PC-3 (cell line): ENCODE measurements at places on chromosomes 5 and 9. TPM values are rescaled to one million over a fixed set of nuclear protein-coding genes. Genes with fewer than 3 reads are reported as not detected.

GRCh38 chr5:27241564-27242257 is 203.3 kb upstream of the CDH9 start:
- peaks cover 17% of the 10 kb centered on the region for H3K4me1 ChIP-seq
- H3K27ac ChIP-seq: peak overlapping the region; percentile 67
- no peaks in the 10 kb centered on the region for H3K27me3 ChIP-seq
- 0 out of 2 replicates have a peak overlapping the region, but pooled peaks have one; percentile 11 for H3K4me3 ChIP-seq
- H3K36me3 ChIP-seq: no peaks in the 10 kb centered on the region
- peak; percentile 92 for DNase-seq

DNA sequence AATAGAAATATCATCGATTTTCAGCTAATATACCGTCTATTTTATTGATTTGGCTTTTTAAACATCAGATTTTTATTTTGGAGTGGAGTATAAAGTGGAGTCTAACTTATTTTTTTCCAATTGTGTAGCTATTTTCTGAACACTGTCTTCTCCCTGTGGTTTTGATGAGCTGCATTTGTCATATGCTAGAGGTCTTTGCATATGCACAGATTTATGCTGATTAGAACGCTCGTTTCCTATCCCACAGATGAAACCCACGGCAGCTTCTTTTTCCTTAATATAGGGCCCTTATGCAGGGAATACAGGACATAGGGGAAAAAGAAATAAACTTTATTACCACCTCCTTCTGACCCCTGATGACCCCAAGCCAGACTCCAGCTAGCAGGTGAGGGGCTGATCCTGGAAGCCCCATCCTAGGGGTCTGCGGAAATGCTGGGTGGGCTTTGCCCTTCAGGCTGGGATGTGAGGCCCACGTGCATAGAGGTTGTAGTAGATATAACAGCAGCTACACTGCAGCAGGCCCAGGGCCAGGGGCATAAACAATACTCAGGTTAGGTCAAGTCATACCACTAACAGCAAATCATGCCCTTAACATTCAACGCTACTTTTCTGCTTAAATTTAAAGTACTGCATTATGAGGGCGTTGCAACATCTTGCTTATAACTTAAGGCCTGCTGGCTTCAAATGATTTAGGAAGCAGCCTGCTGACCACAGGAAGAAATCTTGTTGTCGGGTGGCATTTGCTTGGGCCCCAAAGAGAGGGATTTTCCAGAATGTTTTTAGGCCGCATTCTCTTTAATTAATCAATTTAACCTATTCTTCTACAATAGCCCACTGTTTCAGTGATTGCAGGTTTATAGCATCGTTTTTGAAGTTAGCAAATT is 28.5 kb downstream of the MVB12B start:
- peaks cover 17% of the 10 kb centered on the region; the same call in 1 of the 2 replicates for H3K36me3 ChIP-seq
- H3K4me3 ChIP-seq: no peak overlapping the region
- H3K27ac ChIP-seq: no peak overlapping the region
- H3K4me1 ChIP-seq: peaks cover 11% of the 10 kb centered on the region

DNA sequence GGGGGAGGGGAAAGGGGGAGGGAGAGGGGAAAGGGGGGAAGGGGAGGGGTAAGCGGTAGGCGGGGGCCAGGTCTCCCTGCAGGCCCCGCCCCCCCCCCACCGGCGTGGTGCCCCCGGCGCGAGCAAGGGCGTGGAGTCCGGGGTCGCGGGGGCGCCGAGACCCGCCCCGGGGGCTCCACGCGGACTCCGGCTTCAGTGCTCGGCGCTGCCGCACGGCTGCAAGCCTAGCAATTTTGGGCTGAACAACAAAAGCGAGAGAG is 10.8 kb downstream of the C9orf50 start:
- H3K4me3 ChIP-seq: peak overlapping the region; percentile 75
- H3K36me3 ChIP-seq: no peaks in the 10 kb centered on the region
- DNase-seq: no peak
- H3K27me3 ChIP-seq: no peaks in the 10 kb centered on the region
- H3K27ac ChIP-seq: no peak overlapping the region
- H3K4me1 ChIP-seq: peaks cover 8% of the 10 kb centered on the region; the same call in 1 of the 2 replicates

DNA sequence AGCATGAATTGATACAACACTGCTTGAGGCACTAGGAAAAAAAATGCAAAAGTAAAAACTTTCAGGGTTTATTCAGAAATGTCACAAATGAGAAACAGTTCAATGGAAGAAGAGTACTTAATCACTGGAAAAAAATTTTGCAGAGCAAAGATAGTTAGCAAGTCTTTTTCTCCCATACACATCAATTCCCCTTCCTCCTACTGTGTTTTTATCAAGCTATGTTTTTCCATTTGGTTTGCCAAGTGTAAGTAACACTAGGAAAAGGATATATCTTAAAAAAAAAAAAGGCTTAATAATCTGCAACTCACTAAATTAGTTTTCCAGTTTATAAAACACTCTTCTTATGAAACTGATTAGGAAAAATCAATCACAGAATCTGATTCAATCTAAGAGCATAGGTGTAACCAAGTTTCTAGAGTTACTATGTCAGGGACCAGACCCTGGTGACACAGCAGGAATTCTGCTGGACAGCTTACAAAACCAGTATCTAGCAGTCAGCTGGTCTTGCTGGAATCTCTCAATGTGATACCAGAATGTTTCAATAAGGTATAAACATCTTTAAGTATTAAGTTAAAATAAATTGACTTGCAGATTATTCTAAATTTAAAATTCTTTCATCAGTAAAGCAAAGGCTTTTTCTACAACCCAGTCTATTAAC is 34.7 kb downstream of the RNF145 start:
- no peaks in the 10 kb centered on the region for H3K27me3 ChIP-seq
- peaks cover 3% of the 10 kb centered on the region; the same call in 1 of the 2 replicates for H3K36me3 ChIP-seq
- no peak overlapping the region for H3K4me3 ChIP-seq
- DNase-seq: no peak
- peak overlapping the region; percentile 40 for H3K27ac ChIP-seq

DNA sequence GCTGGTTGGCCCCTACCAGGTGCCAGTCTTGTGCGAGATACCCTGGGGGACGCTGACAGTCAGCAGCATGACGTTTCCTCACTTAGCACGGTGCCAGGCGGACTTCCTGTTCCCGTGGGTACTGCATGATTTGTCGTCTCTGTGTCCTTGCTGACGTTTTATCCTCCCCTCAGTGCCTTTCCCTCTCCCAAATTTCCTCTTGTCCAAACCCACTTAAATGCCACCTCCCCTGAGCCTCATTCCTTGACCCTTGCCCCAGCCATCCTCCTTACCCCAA is 60.6 kb upstream of the SAP30L start:
- H3K4me1 ChIP-seq: no peaks in the 10 kb centered on the region
- peaks cover 6% of the 10 kb centered on the region for H3K36me3 ChIP-seq
- H3K27me3 ChIP-seq: no peaks in the 10 kb centered on the region
- H3K27ac ChIP-seq: no peak overlapping the region
- no peak for DNase-seq
- no peak overlapping the region for H3K4me3 ChIP-seq

PLPPR1 gene
- total RNA-seq: not detected in 2 replicates

GRCh38 chr5:160419458-160420330 is 813 bp upstream of the SLU7 start:
- H3K4me3 ChIP-seq: peak overlapping the region; percentile 94
- DNase-seq: no peak
- H3K27me3 ChIP-seq: no peaks in the 10 kb centered on the region
- H3K4me1 ChIP-seq: peaks cover 36% of the 10 kb centered on the region
- H3K36me3 ChIP-seq: peaks cover 12% of the 10 kb centered on the region

CCL21 gene
- not detected in 2 replicates for total RNA-seq

GRCh38 chr9:92716557-92716956 is 46.6 kb upstream of the IPPK start:
- H3K27ac ChIP-seq: no peak overlapping the region
- peaks cover 2% of the 10 kb centered on the region for H3K36me3 ChIP-seq
- H3K27me3 ChIP-seq: no peaks in the 10 kb centered on the region
- peak; percentile 62 for DNase-seq

DNA sequence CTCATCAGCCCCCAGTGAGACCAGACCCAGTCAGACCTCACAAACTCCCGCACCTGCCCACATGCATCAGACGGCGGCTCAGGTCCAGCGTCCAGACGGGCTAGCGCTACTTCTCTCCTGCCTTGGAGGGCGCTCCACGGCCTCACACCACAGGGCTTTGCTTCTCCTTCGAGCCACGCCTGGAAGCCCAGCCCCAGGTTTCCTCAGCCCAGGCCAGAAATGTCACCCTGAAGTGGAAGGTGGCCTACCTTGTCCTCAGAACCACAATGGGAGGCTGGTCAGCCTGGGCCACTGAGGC is 2.8 kb downstream of the NACC2 start:
- H3K36me3 ChIP-seq: no peaks in the 10 kb centered on the region
- H3K27ac ChIP-seq: no peak overlapping the region
- no peak overlapping the region for H3K4me3 ChIP-seq
- DNase-seq: no peak
- H3K27me3 ChIP-seq: no peaks in the 10 kb centered on the region

DNA sequence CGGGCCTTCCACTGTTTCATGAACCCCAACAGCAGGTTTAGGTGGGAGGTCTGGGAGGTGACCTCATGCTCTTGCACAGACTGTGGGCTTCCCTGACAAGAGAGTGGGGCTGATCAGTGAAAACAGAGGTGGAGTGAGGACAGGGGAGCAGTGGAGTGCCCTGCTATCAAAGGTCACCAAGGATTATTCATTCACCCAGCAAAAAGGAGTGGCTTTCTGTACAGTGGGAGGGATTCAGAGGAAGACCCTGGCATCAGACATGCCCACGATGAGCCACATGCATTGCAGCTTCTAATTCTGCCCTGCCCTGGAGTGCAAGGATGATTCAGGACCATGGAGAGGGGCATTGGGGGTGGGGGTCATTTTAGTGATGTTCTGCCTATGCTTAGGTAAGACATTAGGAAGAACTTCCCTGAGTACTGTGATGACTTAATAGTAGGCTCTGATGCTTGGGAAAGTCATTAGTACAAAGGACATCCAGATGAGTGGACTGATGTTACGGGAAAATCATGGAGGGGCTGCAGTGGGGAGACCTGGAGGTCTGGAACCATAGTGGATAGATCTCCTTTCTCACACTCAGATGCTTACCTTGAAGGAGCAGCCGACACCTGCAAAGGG is 12.8 kb downstream of the TRAF1 start:
- no peak overlapping the region for H3K4me3 ChIP-seq
- peaks cover 28% of the 10 kb centered on the region for H3K4me1 ChIP-seq
- H3K27me3 ChIP-seq: no peaks in the 10 kb centered on the region
- H3K27ac ChIP-seq: no peak overlapping the region

CCNI2 gene
- not detected in 2 replicates for total RNA-seq

- H3K27ac ChIP-seq: no peak overlapping the region
- H3K4me1 ChIP-seq: peaks cover 11% of the 10 kb centered on the region; the same call in 1 of the 2 replicates
- no peak for DNase-seq
- H3K36me3 ChIP-seq: no peaks in the 10 kb centered on the region
- H3K4me3 ChIP-seq: peak overlapping the region; percentile 68
- H3K27me3 ChIP-seq: peaks cover 57% of the 10 kb centered on the region
These were observed 2.0 kb downstream of the SEMA6A start for GRCh38 chr5:116572350-116573278.

DNA sequence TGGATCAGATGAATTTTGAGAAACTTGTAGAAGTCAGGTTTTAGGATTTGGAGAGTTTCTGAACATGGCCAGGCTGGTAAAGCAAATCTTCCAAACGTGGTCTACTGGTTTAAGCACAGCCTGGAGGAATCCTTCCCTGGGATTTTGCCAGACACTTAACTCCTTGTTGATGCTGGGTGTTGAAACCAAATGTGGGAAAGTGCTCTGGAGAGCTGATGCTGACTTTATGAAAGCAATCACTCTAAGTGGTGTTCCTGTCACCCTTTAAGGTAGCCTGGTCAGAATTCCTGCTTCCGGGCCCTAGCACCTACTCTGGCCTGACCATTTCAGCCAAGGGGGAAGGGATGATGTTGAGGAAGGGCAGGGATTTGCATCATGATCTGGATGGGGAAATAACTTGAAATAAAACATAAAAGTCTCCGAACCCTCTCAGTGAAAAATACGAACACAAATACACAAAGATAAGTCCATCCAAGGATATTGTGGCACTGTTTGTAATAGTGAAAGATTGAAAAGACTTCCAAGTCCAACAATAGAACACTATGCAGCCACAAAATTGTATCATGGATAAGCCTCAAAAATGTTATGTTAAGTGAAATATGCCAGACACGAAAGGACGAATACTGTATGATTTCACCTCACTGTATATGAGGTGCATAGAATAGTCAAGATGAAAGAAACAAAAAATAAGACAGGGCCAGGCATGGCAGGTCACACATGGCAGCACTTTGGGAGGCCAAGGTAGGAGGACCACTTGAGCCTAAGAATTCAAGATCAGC is 57.7 kb downstream of the PDE6A start:
- DNase-seq: no peak
- no peaks in the 10 kb centered on the region for H3K36me3 ChIP-seq
- H3K27ac ChIP-seq: no peak overlapping the region
- no peaks in the 10 kb centered on the region for H3K4me1 ChIP-seq
- no peaks in the 10 kb centered on the region for H3K27me3 ChIP-seq

PLAC8L1 gene
- 0.95 TPM in 1 of 2 replicates, not detected in the other for total RNA-seq

WDR38 gene
- total RNA-seq: not detected in 2 replicates

SLC36A2 gene
- not detected in 2 replicates for total RNA-seq

DNA sequence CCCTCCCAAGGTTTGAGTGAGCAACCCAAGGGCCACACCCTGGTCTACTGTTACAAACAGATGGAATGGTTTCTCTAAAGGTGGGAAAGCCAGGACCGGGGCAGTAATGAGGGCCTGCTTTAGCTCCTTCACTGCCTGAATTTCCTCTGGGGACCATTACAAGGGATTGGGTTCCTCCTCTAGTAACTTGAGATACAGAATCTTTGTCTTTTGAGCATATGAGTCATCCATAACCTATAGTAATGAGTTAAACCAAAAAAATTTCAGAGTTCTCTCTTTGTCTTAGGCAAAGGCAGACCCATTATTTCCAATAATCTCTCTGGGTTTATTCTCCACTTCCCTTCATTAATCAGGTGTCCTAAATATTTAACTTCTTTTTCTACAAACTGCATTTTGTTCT is 618.8 kb downstream of the HINT1 start:
- peaks cover 65% of the 10 kb centered on the region for H3K4me1 ChIP-seq
- peak overlapping the region; percentile 77 for H3K27ac ChIP-seq
- no peak overlapping the region for H3K4me3 ChIP-seq

CCNO gene
- total RNA-seq: 3.4 and 5.3 TPM in 2 replicates

GRCh38 chr5:165149431-165149830 is 1644.0 kb downstream of the MAT2B start:
- DNase-seq: no peak

DNA sequence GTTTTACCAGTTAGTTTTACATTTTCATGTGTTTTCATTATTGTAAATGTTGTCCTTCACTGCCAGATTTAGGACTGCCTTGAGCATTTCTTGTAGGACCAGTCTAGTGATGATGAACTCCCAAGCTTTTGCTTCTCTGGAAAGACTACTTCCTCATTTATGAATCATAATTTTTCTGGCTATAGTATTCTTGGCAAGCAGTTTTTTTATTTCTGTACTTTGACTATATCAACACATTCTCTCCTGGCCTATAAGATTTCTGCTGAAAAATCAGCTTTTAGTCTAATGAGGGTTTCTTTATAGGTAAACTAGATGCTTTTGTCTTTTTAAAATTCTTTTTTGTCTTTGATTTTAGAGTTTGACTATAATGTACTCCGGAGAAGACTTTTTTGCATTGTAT is 256.8 kb upstream of the GRAMD2B start:
- no peaks in the 10 kb centered on the region for H3K4me1 ChIP-seq
- H3K27me3 ChIP-seq: no peaks in the 10 kb centered on the region
- no peak overlapping the region for H3K4me3 ChIP-seq
- H3K27ac ChIP-seq: no peak overlapping the region
- H3K36me3 ChIP-seq: no peaks in the 10 kb centered on the region

AGGF1 gene
- 14.4 and 21.0 TPM in 2 replicates for total RNA-seq

GRCh38 chr5:2755076-2755680 is 3.7 kb upstream of the IRX2 start:
- no peak for DNase-seq
- H3K27me3 ChIP-seq: no peaks in the 10 kb centered on the region
- H3K4me3 ChIP-seq: no peak overlapping the region
- no peaks in the 10 kb centered on the region for H3K36me3 ChIP-seq
- H3K4me1 ChIP-seq: peaks cover 44% of the 10 kb centered on the region
- no peak overlapping the region for H3K27ac ChIP-seq
